Progenitor cell of endocrine pancreas (in vitro differentiated cells): ENCODE measurements at places on chromosomes 5 and 9.

GRCh38 chr5:124876983-124877382 lies 130.5 kb upstream of the ZNF608 start:
- DNase-seq = no peak

DNA sequence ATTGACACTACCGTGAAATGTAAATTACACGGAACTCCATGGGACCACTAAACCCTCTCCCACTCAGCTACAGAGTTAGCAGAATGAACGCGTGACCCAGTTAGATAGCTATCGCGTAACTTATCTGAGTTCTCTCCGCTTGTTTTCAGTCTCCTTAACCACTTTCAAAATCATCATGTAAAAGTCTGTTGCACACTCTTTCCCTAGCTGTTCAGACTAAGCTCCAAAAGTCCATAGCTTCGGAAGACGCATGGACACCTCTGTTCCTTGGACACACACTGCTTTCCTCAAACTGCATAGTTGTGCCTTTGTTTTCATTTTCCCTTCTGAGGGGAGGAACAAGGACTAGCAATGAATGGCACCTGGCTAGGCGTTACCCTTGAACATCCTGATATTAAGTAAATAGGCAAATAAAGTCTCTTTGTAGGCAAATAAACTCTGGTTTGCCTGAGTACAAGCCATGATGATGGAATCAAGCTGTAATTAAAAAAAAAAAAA lies 83.3 kb downstream of the DAPK1 start:
- no peak for DNase-seq

DNA sequence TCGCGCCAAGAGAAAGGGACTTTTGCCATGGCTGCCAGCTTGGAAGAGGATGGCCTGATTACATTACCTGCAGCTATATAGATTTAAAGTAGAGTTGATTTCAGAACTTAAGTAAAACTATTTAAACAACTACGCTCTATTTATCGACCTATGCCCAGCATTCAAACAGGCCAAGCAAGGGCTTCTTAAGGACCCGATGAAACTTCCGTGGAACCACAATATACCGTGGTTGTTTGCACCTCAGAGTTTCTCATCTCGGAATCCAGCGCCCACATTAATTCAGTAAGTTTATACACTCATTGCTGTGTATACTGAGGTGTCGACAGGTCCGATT lies 505 bp upstream of the CDC14B start:
- no peak for DNase-seq

DNA sequence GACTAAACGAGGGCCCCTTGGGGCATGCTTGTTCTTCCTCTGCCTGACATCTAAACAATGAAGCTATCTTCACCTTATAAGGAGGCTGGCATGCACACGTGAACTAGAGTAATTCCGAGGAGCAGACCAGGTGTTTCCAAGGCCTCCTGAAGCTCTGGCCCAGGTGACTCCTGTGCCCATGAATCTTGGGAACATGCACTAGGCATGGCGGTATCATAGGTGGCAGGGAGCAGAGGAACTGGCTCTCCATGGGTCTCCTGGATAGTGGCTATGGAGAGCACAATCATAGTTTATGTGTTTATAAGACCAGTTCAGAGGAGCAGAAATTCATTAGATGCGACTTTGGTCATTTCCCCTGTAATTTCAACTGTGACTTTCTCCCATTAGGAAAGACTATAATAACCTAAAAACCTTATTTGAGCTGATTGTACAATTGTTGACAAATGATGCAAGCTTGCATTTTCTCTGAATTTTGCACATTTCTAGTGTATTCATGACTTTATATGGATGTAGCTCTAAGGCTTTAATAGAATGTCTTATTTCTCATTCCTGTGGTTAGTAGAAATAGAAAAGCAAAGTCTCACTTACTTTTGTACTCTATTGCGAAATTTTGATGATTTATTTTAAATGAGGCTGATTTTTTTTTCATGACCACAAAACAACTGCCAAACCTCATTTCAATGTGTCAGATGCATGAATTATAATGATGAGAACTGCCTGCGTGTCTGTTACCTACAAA lies 135.3 kb upstream of the RPS23 start:
- no peak for DNase-seq

DNA sequence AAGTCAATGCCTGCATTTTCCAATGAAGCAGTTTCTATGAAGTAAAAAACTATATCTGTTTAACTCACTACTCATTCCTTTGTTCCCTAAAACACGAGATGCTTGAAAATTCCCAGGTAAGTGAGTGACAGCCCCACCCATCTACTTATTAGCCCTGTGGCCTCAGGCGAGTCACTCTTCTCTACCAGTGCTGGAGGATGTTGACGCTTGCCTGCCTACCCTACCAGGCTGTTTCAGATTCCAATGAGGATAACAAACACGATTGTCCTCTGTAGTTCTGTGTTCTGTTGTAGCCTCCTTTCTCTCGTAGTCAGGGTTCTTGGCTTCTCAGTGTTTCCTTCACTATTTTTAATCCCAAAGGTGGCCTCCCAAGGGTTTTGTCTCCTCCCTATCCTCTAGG lies 388.8 kb downstream of the KDM4C start:
- no peak for DNase-seq

GRCh38 chr5:50704730-50705129 lies 38.3 kb downstream of the PARP8 start:
- DNase-seq = no peak

DNA sequence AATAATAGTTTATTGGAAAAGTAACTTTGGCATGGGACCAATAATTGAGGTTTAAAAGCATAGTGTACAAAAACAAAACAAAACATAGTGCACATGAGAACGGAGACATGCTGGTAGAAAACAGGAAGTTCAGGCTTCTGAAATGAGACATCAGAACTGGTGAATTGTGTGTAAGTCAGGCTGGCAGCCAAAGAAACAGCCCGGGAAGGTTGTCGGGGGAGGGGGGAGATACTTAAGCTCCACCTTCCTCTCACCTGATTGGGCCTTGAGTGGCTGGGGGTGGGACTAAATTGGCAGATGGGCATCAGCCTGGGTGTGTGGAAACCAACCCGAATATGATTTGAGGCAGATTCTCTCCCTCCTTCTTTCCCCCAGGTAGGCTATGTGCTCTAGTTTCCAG lies 256.3 kb downstream of the SMARCA2 start:
- DNase-seq = no peak

DNA sequence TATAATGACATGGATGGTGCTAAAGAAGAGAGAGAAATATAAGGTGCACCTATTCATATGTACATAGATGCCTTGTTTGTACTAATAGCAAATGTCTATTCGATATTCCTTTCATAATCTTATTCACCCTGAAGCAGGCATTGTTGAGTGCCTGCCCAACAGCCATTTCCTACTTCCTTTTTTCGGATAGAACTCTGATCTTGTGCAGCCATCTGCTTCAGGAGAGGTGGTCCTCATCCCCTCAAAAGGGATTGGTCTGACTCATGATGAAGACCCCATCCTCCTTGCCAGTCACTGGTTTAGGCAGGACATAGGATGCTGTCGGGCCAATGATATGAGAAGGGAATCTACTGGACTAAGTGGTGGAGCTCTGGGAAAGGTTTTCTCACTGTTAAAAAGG lies 8.4 kb upstream of the RANBP3L start:
- DNase-seq = no peak

GRCh38 chr9:68455451-68455850 lies 85.2 kb downstream of the TMEM252 start:
- no peak for DNase-seq
